ENCODE measurements at places on chromosomes 2 and 18. TPM values are rescaled to one million over a fixed set of nuclear protein-coding genes. Genes with fewer than 3 reads are reported as not detected.

TTC21B gene
- 17.8 TPM for total RNA-seq

DNA sequence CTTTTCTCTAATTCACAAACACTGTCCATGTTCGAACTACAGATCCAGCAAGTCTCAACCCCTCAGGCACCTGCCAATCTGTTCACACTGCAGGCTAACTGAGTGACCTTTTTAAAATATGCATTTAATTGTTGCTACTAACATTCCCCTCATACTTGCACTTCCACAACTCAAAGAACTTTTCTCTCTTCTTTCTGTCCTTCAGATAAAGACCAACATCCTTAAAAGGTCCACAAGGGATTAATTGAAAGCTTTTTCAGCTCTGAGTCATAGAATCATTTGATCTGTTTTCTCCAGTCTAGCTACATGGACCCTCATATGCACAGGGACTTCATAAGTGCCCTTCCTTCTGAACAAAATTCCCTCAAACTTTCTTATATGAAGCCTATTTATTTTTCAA lies 1321.2 kb downstream of the DPP10 start:
- no peak for DNase-seq

GRCh38 chr2:40358783-40359182 lies 93.1 kb downstream of the SLC8A1 start:
- DNase-seq: no peak

ABCG5 gene
- not detected for total RNA-seq

GRCh38 chr18:76895498-76895897 lies 73.1 kb downstream of the ZNF236 start:
- DNase-seq: no peak

DNA sequence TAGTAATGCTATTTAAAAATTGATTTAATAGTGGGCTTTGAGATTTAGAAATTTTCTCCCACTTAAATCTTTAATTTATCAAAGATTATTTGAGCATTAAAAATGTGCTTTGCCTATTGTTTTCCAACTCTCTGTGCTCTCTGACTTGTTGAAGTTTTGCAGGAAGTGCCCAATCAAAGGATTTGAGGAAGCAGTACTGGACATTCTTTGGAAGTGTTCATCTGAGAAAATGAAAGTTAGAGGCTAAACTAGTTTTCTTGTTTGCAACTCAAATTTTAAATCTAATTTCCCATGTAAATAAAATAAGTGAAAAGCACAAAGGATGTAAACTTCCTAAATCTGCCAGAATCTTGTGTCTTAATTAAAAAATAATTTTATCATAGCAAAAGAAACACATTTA lies 89.1 kb downstream of the CAMKMT start:
- peak; percentile 25 for DNase-seq

TBR1 gene
- total RNA-seq: not detected

CAMKMT gene
- total RNA-seq: 15.0 TPM

DNA sequence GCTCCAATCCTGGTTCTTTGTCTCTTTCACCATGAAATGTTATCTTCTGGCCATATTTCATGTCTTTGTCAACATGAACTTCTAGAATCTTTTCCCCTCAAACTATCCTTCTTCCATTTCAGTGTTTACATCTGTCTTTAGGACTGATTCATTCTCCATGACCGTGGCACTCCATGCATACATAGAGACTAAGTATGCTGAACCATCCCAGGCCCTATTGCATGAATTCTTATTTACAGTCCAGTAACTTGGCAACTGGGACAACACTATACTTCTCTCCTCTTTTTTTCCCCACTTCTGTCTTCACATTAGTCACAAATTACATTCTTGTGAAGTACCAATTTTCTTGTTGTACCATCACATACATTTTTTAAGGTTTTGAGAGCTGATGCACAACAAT lies 109.8 kb upstream of the GALNT13 start:
- DNase-seq: no peak
